ENCODE measurements at places on chromosomes 6 and 20.
A peak's percentile ranks its signal among the peaks of the same experiment; 100 is the strongest.

DNA sequence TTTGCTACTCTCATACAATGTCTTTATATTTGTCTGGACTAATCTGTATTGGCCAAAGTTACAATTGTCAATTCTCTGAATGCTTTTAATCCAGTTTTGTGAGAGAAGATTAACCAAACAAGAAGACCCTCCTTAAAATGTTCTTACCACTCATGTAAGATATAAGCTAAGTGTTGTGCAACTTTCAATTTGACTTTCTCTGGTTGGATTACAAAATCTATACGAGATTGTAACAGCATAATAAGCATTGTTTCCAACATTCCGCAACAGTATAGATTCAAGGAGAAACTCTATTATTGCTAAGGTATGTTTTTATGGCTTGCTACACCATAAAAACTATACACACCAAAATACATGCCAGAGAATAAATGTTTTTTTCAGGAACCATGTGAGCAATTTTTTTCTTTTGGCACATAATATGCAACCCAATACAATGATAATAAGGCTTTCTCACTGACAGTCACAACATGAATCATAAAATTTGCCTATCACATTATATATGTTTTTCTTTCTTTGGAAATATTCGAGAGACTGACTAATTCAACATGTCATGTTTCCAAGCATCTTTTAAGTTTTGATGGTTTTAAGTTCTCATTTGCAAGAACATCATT lies 12.2 kb upstream of the TRPC4AP start:
- no peak for DNase-seq

- no peak for DNase-seq
Observed at GRCh38 chr6:78578430-78578829, 288.9 kb upstream of the IRAK1BP1 start.

DNA sequence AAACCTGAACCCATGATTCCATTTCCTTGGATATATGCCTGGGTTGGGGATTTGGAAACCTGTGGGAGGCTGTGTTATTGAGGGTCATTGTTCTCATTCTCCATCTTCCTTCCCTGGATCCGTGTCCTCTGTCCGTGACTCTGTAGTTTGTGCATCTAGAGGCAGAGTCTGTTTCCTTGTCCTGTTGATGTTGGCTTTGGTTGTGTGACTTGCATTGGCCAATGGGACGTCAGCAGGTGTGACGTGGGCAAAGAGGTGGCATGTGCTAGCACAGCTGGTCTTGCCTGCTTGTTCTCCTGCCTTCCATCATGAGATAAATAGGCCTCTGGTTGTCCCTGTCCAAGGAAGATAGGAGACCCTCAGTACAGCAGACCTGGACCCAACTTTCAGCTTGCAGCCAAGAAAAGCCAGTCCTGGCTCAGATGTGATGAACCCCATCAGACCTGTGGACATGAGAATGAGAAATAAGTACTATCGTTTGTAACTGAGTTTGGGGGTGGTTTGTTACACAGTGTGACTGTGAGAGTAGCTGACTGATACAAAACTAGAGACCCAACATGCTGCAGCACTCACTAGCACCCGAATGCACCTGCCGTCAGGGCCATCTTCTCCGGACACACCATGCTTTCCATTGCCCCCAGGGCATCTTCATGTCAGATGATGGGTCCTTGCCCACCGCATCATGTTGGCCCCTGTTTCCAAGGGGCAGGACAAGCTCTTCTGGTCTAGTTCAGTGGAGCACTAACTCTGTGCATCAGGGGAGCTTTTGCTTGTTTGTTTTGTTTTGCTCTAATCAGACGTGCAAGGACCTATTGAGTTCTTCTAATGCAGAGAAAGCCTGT lies 195.3 kb upstream of the SULF2 start:
- no peak for DNase-seq

- no peak for DNase-seq
Observed at GRCh38 chr6:19759117-19759880, 77.9 kb upstream of the ID4 start.

DNA sequence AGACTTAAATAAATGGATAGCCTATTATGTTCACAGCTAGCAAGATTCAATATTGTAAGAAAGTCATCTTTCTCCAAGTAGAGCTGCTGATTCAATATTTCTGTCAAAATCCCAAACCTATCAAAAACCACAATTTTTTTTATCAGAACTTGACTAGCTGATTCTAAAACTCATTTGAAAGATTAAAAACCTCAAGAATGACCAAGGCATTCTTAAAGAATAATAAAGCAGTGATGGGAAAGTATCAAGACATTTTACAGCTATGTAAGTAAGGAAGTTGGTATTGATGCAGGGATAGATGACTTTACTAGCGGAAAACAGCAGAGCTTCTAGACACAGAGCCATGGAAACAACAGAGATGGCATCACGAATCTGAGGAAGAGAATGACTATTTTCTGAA lies 64.7 kb downstream of the SAMD3 start:
- no peak for DNase-seq

- DNase-seq, result peak; percentile 45
Observed at GRCh38 chr6:148866657-148867268, 119.9 kb downstream of the UST start.

DNA sequence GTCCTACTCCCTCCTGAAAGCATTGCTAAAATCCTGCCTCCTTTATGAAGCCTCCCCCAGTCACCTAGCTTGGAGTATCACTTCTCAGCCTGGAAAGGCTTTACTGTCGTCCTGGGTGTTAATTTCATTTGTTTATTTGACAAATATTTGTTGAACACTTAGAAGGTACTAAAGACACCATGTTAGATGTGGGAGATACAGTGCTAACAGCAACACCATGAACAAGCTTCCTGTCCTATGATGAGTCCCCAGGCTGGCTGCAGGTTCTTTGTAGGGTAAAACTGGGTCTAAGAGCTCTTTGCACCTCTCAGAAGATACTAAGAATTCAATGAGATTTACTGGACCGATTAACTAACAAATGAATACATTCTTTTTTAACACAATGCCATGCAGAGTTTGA lies 109.2 kb upstream of the TMEM170B start:
- no peak for DNase-seq

- DNase-seq, result peak; percentile 41
Observed at GRCh38 chr6:5950361-5950785, 56.4 kb downstream of the NRN1 start.

DNA sequence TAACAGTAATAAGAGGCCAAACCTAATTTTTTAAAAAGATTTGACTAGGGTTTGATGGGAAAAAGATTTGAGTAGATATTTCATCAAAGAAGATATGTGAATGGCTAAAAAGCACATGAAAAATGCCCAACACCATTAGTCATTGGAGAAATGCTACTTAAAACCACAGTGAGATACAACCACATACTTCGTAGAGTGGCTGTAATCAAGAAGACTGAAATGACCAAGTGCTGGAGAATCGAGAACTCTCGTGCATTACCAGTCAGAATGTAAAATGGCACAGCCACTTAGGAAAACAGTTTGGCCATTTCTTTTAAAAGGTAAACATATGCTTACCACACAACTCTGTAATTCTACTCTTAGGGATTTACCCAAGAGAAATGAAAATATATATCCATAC lies 175.5 kb downstream of the EYA2 start:
- DNase-seq, result no peak

- no peak for DNase-seq
Observed at GRCh38 chr6:154257067-154257466, 99.5 kb downstream of the IPCEF1 start.

DNA sequence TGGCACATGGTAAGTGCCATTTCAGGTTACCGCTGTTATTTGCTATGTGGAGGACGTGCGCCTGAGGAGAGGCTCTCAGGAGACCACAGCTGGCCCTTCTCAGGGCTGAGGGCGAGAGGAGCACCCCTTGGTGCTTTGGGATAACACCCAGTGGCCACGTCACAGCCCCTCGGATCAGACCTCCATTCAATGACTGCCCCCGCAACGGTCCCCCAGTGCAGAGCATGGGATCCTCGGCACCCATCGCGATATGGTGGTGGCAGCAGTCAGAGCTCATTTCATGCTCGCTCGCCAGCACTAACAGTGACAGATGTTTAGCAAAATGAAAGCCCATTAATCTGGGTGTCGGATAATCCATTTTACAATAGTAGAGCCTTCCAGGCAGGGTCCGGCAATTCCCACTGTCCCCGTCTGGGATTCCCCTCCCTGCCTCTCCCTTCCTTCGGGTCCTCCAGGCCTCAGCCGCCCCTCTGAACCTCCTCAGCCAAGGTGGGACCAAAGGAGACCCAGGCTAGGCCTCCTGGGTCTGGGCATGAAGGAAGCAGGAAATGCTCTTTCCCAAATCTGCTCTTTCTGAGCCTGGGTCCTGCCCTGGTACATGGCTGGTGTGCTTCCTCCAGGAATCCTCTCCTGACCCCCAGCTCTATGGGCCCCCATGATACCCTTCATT lies 117.1 kb downstream of the GRM4 start:
- DNase-seq, result no peak

DNA sequence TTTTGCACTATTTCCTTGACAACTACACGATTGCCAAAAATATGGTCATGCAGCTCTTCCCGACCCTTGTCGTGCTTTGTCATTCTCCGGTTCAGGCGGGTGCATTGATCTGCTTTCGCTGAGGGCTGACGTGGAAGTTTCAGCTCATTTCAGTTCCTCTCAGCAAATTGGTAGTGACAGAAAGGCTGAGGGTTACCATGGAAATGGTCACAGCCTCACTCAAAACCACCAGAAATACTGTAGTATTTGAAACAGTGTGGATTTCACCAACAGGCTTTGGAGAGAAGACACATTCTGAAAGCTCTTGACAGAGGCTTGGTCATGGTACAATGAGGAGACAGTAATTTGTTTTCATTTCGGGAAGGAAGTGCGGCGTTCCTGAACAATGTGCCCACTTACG lies 99.7 kb upstream of the EXOC2 start:
- DNase-seq, result no peak

GRCh38 chr20:18678549-18679419 lies 90.9 kb downstream of the DTD1 start:
- no peak for DNase-seq

DNA sequence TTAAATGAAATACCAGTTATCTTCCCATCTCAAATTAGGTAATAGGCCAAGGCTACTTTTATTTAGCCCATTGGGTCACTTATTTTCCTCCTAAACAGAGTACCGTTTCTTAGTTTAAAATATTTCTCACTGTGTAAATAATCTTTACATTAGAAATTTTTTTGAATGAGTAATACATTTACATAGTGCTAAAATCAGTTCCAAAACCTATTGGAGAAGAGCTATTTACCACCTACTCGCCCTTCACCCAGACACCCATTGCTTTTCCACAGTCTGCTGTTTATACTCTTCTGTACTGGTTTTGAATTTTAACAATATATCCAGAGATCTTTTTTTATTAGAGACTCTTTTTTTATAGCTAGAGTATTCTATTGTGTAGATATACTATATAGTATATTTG lies 36.9 kb downstream of the MCM8 start:
- no peak for DNase-seq

- DNase-seq, result no peak
Observed at GRCh38 chr20:63432577-63433325, 39.7 kb downstream of the KCNQ2 start.

DNA sequence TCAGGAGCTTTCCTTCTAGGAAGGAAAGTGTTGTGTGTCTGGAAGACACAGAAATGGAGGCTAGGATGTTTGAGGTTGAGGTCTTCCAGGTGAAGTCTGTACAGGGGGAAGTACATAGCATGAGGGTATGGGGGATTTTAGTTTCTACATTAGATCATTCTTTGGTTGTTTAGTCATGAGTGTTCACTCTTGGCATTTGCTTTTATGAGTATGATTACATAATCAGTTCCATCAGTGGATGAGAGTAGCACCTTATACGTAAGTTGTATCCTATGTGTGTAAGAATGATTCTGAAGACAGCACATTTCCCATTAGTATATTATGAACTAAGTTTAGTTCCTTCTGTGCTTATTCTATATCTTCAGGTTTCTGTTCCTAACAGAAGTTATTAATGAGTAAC lies 1.9 kb downstream of the CDYL start:
- no peak for DNase-seq

DNA sequence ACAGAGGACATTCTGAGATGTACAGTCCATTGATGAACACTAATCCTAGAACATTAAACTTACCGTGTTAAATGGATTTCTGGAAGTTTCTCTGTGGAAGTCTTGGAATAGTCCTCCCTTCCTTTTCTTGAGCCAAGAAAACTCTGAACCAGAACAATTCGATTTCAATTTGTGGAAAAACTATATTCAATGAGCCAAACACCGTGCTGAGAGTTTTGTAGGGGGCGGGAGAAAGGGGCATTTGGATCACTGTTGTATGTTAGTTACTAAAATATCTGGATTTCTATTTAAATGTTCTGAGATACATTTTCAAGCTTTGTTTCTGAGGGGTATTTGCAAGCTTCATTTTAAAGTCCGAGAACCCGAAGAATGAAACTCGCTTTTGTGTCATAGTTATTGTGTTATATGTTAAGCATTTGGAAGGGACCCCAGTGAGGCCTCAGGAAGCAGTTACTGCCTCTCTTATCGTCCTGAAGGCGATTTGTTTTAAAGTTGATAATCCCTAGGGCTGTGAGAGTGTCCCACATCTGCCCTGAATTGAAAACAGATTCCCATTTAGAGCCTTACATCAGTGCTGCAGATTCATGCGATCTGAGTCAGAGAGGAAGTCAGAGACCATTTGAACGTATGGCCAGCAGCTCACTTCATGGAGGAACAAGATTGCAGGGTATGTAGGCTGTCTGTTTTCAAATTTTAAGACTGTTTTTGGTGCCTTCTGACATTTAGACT lies 70.8 kb upstream of the SASH1 start:
- DNase-seq, result no peak

GRCh38 chr20:59993736-59994430 lies 35.7 kb downstream of the CDH26 start:
- DNase-seq, result no peak

- DNase-seq, result no peak
Observed at GRCh38 chr6:110265273-110265672, 85.0 kb downstream of the CDC40 start.

GRCh38 chr6:82917346-82918064 lies 148.1 kb downstream of the UBE3D start:
- DNase-seq, result no peak

DNA sequence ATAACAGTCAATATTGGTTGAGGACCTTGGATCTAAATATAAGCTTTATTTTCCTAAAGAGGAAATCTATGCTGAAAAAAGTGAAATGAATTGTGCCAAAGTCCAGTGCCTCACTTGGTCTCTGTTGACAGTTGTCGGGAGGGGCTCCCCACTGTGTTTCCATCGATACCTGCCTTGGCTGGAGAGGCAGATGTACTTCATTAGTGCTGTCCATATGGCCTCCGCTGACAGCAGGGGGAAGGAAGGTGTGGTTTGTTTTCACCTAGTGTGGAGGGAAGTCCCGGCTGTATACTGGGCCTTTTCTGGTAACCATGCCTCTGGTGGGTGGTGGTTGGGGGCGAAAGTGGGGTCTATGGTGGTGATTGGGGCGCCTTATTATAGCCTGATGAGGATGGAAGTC lies 42.7 kb downstream of the CD2AP start:
- no peak for DNase-seq

GRCh38 chr6:751765-752164 lies 58.8 kb upstream of the EXOC2 start:
- DNase-seq, result peak; percentile 49

DNA sequence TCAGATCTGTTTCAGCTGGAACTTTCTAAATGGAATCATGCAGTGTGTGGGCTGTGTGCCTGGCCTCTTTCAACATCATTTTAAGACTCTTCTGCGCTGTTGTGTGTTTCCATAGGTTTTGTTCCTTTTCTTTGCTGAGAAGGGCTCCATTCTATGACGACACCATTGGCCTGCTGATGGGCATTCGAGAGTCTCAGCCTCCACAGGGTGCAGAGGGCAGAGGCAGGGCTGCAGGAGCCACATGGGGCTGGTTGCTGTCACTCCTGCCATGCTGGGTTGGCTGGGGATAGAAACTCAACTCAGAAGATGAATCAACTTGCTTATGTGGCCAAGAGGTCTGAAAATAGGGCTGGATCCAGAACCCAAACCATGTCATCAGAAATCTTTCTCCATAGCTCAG lies 68.5 kb upstream of the SLCO4A1 start:
- no peak for DNase-seq

Data from RPMI8226 (cell line).